Ureter (tissue), 1 donor: ENCODE measurements at places on chromosomes 3 and 15. TPM values are rescaled to one million over a fixed set of nuclear protein-coding genes. Genes with fewer than 3 reads are reported as not detected.

GRCh38 chr3:149545049-149545448 lies 70.6 kb downstream of the TM4SF4 start:
- DNase-seq, result no peak

- no peak for DNase-seq
Observed at GRCh38 chr3:45690336-45691035, 1.3 kb downstream of the SACM1L start.

- DNase-seq, result no peak
Observed at GRCh38 chr3:119207512-119207875, 33.2 kb downstream of the B4GALT4 start.

DNA sequence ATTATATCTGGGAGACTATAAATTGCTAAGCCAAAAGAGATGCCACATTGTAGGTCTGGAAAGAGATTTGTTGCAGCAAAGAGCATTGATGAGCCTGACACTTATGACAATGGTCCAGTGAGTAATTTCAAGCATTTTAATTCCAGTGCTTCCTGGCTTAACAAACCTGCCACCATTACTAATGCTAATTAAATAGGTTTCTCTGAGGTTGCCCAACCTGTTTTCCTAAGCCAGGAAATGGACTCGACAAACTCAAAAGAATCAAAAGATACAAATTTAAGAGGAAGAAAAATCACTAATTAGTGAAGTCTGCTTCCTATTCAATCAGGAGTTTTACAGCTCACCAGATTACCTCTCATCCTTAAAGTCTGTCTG lies 36.7 kb upstream of the CTDSPL start:
- DNase-seq, result no peak

Gene ECE2
- total RNA-seq, result 0.81 TPM

Gene UBXN7
- total RNA-seq, result 53.2 TPM

Gene MYEF2
- 20.1 TPM for total RNA-seq
